ENCODE measurements at places on chromosomes 2 and 18.

GRCh38 chr2:191113761-191114160, 37.0 kb downstream of the STAT4 start:
- no peak for DNase-seq

DNA sequence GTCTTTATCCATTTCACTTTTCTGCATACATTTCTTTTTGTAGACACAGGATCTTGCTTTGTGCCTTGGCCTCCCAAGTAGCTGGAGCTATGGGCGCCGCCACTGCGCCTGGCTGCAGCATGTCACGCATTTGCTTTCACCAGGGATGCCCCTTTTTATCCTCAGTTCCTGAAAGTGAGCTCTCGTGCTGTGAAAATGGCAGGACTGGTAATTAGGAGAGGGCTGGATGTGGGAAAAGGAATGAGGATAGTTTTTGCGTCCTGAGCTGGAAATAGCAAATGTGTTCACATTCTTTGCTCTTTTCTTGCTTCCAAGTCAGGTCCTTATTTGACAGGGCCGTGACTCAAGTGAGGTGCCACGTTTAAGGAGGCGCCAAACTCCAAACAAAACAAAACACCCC, 104.6 kb downstream of the LDLRAD4 start:
- DNase-seq: no peak

- DNase-seq: peak; percentile 55
Observed at GRCh38 chr2:156320486-156321098, 11.9 kb downstream of the NR4A2 start.

DNA sequence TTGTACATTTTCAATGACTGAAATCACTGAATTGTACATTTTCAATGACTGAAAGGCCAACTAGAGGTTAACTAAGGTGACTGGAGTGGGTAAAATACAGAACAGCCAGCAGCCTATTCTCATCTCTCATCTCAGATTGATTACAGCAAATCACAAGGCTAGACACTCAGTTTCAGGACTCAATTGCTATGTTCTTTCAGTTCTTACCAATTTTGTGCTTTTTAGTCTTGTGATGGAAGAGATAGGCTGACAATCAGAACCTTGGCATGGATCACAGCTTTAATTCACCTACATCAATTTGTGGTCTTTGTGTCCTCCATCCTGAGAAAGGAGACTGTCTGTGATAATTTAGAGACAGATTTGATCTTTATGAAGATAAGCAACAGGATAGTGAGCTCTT, 124.7 kb downstream of the GULP1 start:
- DNase-seq: no peak

GRCh38 chr2:191885650-191886049, 38.8 kb upstream of the CAVIN2 start:
- no peak for DNase-seq

DNA sequence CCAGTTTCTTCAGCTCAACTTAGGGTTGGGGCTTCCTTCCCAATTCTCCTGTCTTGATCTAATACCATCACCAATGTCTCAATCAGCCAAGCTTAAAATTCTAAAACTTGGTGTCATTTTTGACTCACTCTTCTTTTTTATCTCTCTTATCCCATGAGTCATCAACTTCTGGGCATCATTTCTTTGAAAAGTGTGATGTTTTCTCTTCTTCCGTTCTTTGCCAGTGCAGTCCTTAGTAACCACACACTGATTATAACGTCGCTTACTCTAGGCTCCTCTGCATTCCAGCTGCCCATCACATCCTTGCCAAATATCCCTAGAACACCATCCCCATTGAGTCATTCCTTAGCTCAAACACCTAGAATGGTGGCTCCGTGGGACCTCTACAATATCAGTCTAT, 27.4 kb upstream of the MRO start:
- DNase-seq: no peak

- DNase-seq: no peak
Observed at GRCh38 chr2:226354434-226354833, 445.2 kb downstream of the IRS1 start.

DNA sequence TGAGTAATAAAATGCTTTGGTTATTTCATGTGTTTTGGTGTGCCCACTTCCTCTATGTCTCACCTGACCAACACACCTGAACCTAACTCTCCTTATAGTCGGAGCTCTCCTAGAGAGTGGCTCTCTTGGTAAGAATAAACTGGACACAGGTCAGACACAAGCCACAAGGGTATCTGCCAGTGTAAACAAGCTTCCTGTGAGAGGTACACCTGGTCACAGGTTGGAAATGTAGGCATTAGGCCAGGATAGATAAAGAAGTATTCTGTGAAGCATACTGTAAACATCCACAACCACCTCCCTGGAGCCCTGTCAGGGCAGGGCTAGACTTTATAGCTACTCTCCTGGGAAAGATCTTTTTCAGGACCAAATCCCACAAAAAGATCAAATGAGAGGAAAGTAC, 69.4 kb downstream of the ZDBF2 start:
- DNase-seq: no peak

GRCh38 chr2:236507393-236508085, 62.1 kb upstream of the ACKR3 start:
- DNase-seq: peak; percentile 73

DNA sequence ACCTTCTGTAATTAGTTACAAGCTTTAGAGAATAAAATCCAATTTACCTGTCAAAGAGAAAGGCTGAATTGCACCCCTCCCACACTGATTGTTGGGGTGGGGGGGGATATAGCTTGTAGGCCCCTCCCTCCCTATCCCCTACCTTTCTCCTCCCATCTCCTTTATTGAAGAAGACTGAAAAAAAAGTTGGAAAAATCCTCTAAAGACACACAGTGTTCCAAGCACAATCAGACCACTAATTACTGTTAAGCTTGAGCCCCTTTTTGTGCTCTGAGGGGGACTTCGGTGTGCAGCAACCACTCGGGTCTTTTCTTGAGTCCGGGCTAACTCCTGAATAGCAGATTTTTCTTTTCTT, 43.0 kb upstream of the FZD5 start:
- DNase-seq: no peak

DNA sequence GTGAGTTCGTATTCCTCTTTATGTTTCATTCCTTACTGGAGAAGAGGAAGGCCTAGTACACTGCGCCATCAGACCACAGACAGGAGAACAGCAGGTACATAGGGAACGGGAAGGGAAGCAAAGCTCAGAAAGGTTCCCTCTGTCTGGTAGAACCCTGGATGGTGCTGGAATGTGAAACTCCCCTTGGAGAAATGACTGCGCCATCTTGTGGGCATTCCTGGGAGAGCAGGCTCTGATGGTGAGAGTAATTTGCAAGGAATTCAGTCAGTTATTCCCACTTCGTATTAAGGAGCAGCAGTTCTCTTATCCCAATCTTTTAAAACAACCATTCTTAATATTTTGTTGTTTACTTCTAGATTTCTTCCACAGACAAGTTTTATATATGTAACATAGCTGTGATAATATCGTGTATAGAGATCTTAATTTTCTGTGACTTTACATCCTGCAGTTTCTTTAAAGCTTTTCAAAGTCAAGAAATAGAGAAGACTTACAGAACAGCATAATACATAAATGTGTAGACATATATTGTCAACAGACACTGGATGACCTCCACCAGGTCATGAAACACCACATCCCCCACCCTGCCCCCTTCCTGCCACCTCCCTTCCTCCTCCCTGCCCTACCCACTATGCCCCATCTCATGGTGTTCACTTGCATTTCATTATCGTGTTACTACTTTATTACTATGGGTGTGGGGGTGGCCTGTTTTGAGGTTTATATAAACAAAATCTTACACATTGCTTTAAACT, 83.9 kb downstream of the ARHGEF4 start:
- peak; percentile 92 for DNase-seq

DNA sequence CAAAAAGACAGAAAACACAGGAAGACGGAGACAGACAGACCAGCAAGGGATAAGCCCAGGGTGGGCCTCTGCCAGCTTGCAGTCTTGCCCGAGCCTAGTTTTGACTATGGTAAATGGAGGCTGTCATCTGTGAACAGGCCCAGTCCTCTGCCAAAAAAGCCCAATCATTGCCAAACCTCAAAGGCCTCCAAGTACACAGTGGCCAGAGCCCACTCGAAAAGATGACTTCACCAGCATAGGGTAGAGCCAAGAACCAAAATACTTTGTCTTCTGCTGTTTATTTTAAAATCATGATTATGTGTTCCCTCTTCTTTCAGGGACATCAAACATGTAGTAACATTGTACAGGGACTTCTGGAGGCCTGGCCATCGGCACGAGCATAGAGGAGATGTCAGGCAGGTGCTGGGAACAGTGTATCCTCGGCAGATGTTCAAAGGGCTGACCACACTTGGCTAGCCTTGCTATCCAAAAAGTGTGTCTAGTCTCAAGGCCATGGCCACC, 66.0 kb downstream of the TTC32 start:
- no peak for DNase-seq

- no peak for DNase-seq
Observed at GRCh38 chr2:221415789-221416188, 156.3 kb downstream of the EPHA4 start.

GRCh38 chr2:207073801-207074678, 91.7 kb downstream of the KLF7 start:
- DNase-seq: no peak

DNA sequence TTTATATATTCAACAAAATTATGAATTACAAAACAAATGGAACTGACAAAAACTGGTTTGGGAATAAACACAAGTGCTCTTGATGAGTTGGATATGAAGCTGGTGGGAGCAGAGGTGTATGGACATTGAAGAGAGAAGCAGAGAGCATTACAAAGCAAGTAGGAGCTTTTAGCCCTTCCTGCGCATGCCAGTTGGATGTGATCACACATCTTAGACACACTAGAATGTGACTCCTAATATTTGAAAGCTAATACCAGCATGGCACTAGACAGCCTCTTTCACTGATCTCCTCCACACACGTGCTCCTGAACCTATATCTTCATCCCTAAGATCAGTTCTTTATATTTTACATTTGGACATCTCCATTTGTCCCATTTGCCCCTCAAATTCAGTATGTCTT, 298.1 kb downstream of the MTX2 start:
- no peak for DNase-seq

DNA sequence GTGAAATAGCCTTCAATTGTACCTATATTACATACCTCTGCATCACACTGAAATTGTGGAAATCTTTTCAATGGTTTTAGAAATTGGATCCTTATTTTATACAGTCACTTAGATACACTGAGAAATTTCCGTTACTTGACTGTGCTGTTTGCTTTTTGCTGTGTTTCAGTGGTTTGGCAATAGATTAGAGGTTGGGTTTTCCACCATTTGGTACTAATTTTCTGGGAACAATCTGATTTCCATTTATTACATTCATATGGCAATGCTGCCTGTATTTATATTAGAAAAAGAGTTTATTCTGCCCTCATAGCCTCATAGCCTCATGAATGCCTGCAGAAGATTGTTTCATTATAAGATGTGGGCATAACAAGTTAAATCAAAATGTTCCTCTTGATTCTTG, 285.0 kb downstream of the GULP1 start:
- no peak for DNase-seq

DNA sequence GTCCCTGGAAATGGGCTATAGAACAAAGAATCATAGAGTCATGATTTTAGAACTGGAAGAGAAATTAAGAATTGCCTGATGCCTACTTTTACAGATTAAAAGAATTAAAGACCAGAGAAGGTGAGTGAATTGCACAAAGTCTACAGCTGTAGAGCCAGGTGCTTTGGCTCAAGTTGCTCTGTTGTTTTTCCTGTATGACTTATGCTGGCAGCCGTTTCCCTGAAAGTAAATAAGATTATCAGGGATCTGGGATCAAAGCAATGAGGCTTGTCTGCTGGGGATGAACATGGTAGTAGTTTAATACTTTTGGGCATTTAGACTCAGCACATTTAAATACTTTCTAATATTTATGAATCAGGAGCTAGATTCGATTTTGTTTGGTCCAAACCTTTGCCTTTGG, 166.9 kb downstream of the PRPF40A start:
- no peak for DNase-seq
